ENCODE measurements at places on chromosomes 6 and 20.

DNA sequence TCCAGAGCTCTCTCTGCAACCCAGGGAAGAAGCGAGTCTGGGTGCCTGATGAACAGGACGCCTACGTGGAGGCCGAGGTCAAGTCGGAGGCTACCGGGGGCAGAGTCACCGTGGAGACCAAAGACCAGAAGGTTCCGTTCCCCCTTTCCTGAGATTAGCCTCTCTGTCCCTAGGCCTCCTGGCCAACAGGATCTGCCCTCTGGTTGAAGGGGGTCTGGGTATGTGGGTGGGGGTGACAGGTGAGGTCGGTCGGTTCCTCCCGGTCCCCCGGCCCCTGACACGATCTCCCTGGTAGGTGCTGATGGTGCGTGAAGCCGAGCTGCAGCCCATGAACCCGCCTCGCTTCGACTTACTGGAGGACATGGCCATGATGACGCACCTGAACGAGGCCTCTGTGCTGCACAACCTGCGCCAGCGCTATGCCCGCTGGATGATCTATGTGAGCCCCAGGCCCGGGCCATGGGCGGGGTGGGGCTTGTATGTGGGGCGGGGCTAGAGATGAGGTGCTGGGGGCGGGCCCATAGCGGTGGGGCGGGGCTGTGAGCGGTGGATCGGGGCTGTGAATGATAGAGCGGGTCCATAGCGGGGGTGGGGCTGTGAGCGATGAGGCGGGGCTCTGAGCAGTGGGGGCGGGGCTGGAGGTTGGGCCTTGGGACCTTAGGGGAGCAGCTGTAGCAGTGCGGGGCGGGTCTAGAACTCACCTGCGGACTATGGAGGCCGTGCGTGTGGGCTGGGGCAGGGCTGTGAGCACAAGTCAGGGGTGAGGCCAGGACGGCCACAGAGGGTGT lies 23.9 kb downstream of the MYH7B start:
- H3K27me3 ChIP-seq, result peaks cover 10% of the 10 kb centered on the region
- DNase-seq, result peak; percentile 48
- no peak overlapping the region for H3K27ac ChIP-seq
- H3K36me3 ChIP-seq, result no peaks in the 10 kb centered on the region
- H3K4me1 ChIP-seq, result no peaks in the 10 kb centered on the region

DNA sequence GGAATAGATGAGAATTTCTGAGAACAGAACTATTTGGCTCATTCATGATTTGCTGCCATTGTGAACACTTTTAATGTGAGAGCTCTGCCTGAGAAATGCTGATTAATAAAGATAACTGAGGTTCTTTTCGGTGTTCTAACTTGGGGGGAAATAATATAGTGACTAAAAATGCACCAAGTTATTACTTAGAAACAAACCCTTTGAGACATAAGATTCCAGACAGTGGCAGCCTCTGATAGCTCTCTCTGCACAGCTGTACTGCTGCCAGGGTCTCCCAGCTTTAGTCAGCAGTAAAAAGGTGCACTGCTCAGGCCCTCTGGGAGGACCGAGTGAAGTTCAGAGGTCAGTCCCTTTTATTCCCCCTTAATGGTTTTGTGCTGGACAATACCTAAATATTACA lies 2.5 kb upstream of the PRDM1 start:
- H3K4me1 ChIP-seq, result no peaks in the 10 kb centered on the region
- no peaks in the 10 kb centered on the region for H3K27me3 ChIP-seq
- H3K27ac ChIP-seq, result no peak overlapping the region
- DNase-seq, result no peak

DNA sequence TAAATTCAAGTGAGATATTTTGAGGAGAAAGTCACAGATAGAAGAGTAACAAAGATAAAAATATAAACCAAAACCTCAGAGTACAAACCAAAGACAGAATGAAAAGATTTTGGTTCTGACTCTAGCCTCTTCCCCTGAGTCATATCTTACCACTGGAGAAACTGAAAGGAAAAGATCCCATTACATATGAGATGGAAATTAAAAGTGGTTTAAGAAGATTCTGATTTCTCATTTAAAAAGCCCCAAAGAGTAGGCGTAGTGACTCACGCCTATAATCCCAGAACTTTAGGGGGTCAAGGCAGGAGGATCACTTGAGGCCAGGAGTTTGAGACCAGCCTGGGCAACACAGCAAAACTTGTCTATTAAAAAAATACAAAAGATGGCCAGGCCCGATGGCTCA lies 30.6 kb downstream of the SPINT4 start:
- H3K27me3 ChIP-seq, result no peaks in the 10 kb centered on the region
- DNase-seq, result no peak
- H3K36me3 ChIP-seq, result no peaks in the 10 kb centered on the region
- no peak overlapping the region for H3K4me3 ChIP-seq
- no peak overlapping the region for H3K27ac ChIP-seq
- H3K4me1 ChIP-seq, result no peaks in the 10 kb centered on the region

GRCh38 chr6:16623731-16624130 lies 137.5 kb downstream of the ATXN1 start:
- DNase-seq, result no peak
- no peak overlapping the region for H3K4me3 ChIP-seq
- no peaks in the 10 kb centered on the region for H3K36me3 ChIP-seq
- no peak overlapping the region for H3K27ac ChIP-seq
- H3K27me3 ChIP-seq, result no peaks in the 10 kb centered on the region
- no peaks in the 10 kb centered on the region for H3K4me1 ChIP-seq

- no peak for DNase-seq
- no peaks in the 10 kb centered on the region for H3K27me3 ChIP-seq
- no peaks in the 10 kb centered on the region for H3K36me3 ChIP-seq
- no peaks in the 10 kb centered on the region for H3K4me1 ChIP-seq
- H3K27ac ChIP-seq, result no peak overlapping the region
Observed at GRCh38 chr20:48311956-48312355, 515.8 kb downstream of the PREX1 start.

DNA sequence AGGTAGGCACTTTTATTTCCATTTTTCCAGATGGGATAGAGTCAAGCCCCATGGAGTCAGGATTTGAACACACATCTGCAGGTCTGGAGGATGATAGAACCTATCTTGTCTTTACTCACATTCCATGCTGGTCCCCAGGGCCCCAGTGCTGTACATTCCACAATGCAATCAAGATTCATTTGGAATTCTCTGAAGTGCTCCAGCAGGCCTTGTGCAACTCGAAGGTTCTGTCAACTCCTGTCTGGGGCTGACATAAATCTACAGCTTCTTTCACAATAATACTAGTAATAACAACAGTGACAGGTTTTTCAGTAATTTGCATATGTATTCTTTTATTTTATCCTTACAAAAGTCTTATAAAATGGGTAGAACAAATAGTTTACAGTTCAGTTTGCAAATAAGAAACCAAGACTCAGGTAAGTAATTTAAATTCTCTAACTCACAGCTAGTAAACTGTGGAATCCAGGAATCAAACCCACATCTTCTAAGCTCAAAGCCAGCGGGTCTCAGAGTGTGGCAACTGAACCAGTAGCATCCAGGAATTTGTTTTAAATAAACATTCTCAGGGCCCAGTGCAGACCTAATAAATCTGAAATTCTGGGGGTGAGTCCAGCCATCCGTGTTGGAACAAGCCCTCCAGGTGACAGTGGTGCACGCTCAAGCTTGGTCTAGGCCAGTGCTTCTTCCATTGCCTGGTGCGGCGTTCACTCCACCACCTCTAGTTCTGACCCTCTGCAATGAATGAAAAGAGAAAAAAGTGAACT lies 137.0 kb upstream of the TNFAIP3 start:
- H3K4me3 ChIP-seq, result no peak overlapping the region
- H3K36me3 ChIP-seq, result no peaks in the 10 kb centered on the region
- H3K27ac ChIP-seq, result no peak overlapping the region
- DNase-seq, result no peak

GRCh38 chr6:146169872-146170271 lies 141.0 kb downstream of the GRM1 start:
- no peaks in the 10 kb centered on the region for H3K36me3 ChIP-seq
- no peak for DNase-seq
- H3K4me3 ChIP-seq, result no peak overlapping the region
- H3K4me1 ChIP-seq, result no peaks in the 10 kb centered on the region
- H3K27ac ChIP-seq, result no peak overlapping the region

All from breast epithelium (tissue), 4 donors.